SK-N-SH (cell line): ENCODE measurements at places on chromosomes 4 and X.

DNA sequence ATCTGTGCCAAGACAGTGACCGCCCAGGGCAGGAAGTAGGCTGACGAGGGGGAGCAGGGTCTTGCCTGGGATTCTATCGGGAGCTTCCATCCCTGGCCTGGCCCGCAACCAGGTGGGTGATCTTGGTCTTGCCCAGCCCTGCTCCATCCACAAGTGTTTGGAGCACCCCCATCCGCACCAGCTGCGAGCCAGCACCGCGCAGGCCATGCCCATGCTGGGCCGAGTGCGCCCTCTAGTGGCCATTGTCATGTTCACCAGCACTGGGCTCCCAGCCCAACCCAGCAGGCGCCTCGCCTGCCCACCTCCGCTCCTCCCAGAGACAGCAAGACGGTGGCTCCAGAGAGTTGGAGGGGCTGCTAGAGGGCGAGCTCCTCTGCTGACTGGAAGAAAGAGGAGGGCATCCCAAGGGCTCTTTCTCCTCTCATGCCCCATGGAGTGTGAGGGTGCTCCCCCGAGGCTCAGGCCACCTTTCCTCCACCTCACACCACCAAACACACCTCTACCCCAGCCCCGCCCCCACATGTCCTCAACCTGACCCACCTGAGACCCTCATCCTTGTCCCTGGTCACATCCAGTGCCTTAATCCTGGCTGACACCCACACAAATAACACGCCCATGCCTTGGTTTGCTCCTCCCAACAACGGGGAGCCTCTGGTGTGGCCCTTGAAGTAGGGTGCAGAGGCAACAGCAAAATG is 9.8 kb upstream of the ATP2B3 start:
- no peak overlapping the region; the same call in 1 of the 2 replicates for H3K4me3 ChIP-seq
- no peaks in the 10 kb centered on the region for H3K27me3 ChIP-seq
- H3K4me1 ChIP-seq: no peaks in the 10 kb centered on the region

GRCh38 chrX:103791826-103792485 is 15.3 kb downstream of the PLP1 start:
- DNase-seq: no peak
- H3K36me3 ChIP-seq: no peaks in the 10 kb centered on the region
- H3K4me1 ChIP-seq: peaks cover 6% of the 10 kb centered on the region

GRCh38 chrX:21907260-21907659 is 33.2 kb upstream of the SMS start:
- DNase-seq: no peak
- H3K4me3 ChIP-seq: no peak overlapping the region
- H3K36me3 ChIP-seq: no peaks in the 10 kb centered on the region
- H3K27me3 ChIP-seq: no peaks in the 10 kb centered on the region
- no peaks in the 10 kb centered on the region for H3K4me1 ChIP-seq
- no peak overlapping the region for H3K27ac ChIP-seq

- no peak overlapping the region for H3K4me3 ChIP-seq
- no peak for DNase-seq
- H3K27me3 ChIP-seq: no peaks in the 10 kb centered on the region
Measured at GRCh38 chrX:155662282-155662681, 49.5 kb upstream of the TMLHE start.

- no peak for DNase-seq
- H3K36me3 ChIP-seq: no peaks in the 10 kb centered on the region
- H3K4me3 ChIP-seq: no peak overlapping the region
- H3K27ac ChIP-seq: no peak overlapping the region
- H3K4me1 ChIP-seq: no peaks in the 10 kb centered on the region
- no peaks in the 10 kb centered on the region for H3K27me3 ChIP-seq
Measured at GRCh38 chrX:67622053-67622585, 78.3 kb downstream of the AR start.

DNA sequence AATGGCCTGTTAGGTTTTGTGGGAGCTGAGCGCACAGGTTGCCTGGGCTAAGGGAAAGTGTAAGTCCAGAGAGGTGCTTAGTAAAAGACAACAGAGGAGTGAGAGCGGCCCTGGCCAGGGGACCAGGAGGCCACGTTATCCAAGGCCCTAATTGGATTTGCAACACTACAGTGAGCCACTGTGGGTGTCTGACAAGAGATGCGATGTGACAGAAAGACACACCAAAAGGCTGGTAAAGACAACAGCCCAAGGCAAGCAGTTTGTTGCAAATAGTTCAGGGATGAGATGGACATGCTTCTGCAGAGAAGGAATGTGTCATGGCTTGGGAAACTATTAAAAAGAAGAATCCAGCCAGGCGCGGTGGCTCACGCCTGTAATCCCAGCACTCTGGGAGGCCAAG is 162.7 kb upstream of the KIT start:
- no peaks in the 10 kb centered on the region for H3K27me3 ChIP-seq
- DNase-seq: no peak
- no peak overlapping the region for H3K27ac ChIP-seq
- H3K4me3 ChIP-seq: no peak overlapping the region
- no peaks in the 10 kb centered on the region for H3K36me3 ChIP-seq

- H3K36me3 ChIP-seq: peaks cover 5% of the 10 kb centered on the region; the same call in 1 of the 2 replicates
- no peak for DNase-seq
- peaks cover 56% of the 10 kb centered on the region for H3K4me1 ChIP-seq
- H3K27me3 ChIP-seq: no peaks in the 10 kb centered on the region
Measured at GRCh38 chr4:184448821-184449220, 25.5 kb downstream of the IRF2 start.

DNA sequence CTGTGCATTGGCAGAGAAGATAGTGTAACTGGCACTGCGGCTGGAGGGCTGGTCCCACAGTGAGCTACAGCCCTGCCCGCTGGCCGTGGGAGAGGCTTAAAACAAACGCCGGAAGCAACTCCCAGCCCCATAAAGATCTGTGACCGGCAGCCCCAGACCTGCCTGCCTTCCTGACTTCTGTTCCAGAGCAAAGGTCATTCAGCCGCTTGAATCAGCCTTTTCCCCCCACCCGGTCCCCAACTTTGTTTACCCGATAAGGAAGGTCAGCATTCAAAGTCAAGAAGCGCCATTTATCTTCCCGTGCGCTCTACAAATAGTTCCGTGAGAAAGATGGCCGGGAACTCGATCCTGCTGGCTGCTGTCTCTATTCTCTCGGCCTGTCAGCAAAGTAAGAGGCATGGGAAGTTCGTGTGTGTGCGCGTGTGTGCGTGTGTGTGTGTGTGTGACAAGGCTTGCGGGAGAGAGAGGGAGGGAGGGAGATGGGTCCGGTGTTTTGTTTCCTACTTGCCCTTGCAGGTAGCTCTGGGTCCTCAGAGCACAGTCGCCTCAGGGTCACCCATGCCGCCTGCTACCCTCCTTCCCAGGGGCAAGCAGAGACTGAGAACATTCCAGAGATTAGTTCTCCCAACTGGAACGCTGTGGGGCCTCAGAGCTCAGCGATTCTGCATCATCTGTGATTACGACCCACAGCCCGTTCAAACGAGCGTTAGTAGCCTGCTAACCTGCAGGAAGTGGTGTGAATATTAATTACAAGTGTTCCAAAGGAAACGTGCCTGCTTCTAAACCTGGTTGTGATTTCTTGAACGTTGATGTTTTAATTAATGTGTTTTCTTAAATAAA is at the start of gene MGST2:
Gene MGST2 (plus strand): TSS at position 130 of the 840 bp plus-strand sequence. CDS start 201 bp downstream, at position 331.
- no peaks in the 10 kb centered on the region for H3K27me3 ChIP-seq
- peak within 1 kb of the TSS; percentile 72 for H3K27ac ChIP-seq
- peak; percentile 58 for DNase-seq

DNA sequence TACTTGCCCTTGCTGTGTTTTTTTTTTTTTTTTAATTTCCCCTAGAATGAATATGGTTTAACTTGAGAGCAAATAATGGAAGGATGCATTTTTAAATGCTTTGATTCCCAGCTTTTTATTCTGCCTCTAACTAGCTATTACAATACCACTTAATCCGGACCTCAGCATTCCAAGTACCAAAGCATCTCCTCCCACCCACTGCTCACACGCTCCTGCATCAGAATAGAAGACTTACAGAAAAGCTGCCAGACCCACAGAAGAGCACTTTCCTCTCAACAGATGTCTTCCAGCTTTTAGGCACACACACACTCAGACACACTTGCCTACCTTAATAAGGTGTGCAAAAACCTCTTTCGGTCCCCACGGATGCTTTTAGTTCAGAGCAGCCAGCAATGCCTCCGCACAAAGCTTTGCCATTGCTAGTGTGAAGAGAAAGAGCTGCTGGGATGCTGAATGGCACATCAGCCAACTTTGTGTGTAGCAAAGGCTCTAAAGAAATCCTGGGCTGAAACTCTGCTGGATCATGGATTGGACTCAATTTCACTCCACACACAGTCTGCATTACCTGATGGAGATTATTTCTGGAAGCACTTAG is 1056.2 kb downstream of the DMD start:
- no peaks in the 10 kb centered on the region for H3K27me3 ChIP-seq
- H3K27ac ChIP-seq: no peak overlapping the region
- no peaks in the 10 kb centered on the region for H3K36me3 ChIP-seq
- H3K4me1 ChIP-seq: no peaks in the 10 kb centered on the region
- peak overlapping the region; percentile 2; the same call in 1 of the 2 replicates for H3K4me3 ChIP-seq

- DNase-seq: peak; percentile 35
- no peak overlapping the region for H3K27ac ChIP-seq
- no peak overlapping the region for H3K4me3 ChIP-seq
Measured at GRCh38 chr4:122914292-122914904, 8.0 kb downstream of the NUDT6 start.
